ENCODE measurements at places on chromosomes 1 and 21.

- no peak for DNase-seq
These were observed 36.6 kb downstream of the XCL1 start for GRCh38 chr1:168613038-168613451.

GRCh38 chr1:163036671-163037070, 32.5 kb upstream of the RGS4 start:
- no peak for DNase-seq

DNA sequence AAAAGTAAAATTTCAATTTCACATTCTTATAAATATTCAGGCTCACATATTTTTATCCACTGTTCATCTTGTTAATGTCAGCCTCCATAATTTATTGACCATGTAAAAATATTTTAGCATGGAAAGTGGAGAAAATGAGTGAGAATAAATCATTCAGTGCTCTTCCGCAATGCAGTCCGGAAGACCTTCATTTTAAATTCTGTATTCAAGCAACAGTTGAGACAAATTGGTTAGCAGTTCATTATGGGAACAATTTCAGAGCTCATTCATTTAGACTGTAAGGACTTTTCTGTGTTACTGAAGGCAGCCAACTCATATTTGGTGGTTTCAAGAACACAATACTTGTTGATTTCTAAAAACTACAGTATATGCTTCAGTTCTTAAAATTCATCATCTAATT, 97.8 kb downstream of the TYW3 start:
- no peak for DNase-seq

DNA sequence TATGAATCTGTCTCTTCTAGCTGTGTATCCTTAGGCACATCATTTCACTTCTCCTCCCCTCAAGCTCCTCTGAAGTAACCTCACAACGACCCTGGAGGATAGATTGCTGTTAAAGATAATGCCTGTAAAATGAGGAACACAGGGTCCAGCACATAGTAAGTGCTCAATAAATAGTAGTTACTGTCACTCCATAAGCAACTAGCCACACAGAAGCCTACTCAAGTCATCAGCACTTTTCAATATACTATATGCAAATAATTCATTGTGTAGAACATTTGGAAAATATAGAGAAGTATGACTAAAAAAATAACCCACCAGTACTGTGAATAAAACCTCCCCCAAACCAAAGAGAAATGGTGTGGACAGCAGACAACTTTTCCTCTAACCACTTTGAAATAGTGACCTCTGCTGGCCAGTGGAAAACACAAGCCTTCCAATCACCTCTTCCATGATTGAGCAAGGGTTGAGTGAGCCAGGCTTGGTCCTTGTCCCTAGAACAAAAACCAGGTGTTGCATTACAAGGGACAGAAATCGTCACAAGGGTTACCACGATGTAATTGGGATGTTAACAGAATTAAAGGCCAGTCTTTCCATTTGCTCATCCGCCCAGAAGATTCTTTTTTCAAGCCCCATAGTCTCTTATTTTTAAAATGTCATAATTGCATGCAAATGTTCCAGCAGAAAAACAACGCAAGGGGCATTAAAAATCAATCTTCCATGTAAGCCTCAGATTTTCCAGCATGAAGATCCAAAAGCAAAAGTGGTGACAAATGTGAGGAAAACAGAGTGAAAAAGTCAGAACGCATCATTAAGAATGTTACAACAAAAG, 15.7 kb upstream of the GLIS1 start:
- DNase-seq: no peak

DNA sequence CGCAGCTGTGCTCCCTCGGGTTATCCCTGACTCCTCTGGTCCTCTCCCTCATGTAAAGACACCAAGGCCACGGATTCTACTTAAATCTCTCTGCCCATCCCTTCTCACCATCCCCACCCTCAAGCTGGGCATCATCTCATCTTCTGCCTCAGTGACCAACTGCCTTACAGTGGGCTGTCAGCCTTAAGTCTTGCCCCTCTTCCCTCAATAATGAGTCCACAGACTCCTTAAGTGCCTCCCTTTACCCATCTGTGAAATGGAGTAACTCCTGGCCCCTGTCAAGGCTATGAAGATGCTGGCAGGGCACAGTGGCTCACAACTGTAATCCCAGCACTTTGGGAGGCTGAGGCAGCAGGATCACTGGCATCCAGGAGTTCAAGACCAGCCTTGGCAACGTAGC, 12.1 kb downstream of the SH3BGRL3 start:
- no peak for DNase-seq

DNA sequence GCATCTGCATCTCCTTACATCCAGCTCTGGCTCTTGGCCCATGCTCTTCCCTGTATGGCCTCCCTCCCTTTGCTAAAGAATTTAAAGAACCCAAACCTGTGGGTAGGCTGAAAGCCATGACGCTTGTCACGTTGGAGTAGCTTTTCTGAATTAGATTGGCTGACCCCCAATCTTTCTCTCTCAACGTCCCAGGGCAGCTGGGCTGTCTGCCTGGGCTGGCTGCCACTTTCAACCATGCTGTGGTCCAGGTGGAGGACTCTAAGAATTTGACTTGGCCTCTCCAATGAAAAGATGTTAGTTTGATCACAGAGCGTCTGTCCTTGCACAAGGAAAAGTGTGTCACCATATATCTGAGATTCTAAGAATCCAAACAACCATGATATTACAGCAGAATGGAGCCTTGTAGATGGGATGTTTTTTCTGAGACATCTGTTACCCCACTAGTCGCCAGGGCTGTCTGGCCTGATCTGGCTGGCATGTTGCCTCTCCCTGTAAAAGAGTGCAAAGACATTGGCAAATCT, 6.5 kb upstream of the IGSF3 start:
- DNase-seq: no peak

DNA sequence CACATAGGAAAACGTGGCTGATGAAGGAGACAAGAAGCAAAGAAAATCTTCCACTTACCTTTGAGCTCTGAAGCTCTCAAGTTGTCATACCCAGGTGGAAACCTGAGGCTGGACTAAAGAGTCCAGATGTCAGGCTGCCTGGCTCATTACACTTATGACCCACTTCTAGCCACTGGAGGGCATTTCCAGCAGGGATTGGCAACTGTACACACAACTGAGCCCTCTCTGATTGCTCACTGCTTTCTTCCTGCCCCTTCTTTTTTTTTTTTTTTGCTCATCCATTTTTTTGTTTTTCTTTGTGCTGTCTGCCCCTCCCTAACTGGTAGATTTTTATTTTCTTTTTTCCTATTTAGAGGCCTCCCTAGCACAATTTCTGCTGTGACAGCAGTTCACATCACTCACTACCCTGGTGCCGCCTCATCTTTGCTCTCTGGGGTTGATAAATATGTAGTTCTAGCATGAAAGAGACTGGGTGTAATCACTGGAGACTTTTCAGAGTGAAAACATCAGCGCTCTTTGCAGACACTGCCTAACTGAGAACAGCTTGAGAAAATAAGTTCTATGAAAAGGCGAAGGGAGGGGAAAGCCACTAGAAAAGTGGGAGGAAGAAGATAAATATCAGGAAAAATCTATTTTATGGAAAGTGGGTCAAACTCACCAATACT, 334.5 kb downstream of the NUF2 start:
- DNase-seq: no peak

DNA sequence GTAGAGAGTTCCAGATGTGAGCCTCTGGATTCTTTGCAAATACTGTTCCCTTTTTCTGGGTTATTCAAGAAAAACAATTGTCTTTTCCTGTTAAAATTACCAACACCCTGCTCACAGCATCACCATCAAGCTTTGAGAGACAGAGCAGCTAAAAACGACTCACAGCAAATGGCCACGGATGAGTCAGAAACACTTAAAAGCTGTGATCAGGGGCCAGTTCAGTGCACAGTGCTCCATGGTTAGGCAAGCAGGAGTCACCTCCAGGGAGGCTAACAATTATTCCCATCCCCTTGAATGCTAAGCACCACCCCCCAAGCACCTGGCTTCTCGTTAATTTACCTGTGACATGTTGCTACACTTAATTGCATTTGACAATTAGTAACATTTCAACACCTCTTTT, 128.4 kb upstream of the CAMK1G start:
- DNase-seq: no peak

- DNase-seq: no peak
These were observed 16.8 kb upstream of the ETV3 start for GRCh38 chr1:157154940-157155514.

GRCh38 chr1:37486680-37487618, 12.6 kb downstream of the ZC3H12A start:
- peak; percentile 50 for DNase-seq

Measured in activated CD8-positive, alpha-beta memory T cell treated with anti-CD3 and anti-CD28 coated beads for 4 hours (primary cell).